ENCODE measurements at places on chromosomes 1 and 21.

DNA sequence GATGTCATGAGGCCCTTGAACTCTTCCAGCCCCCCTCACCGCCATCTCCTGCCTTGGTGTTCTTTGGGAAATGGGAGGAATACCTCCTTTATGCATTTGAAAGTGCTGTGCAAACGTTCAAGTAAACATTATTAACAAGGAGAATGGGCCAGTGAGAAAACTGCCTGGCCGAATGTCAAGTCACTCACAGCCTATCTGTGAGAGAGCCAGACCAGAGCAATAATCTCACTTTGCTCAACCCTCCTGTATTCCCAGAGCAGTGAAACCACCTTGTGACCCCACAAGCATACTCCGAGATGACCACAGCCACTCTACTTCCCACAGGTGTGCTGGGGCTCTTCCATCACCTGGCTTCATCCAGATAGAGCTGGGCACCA is 5.2 kb downstream of the TAL1 start:
- DNase-seq: no peak

- no peak for DNase-seq
Observed at GRCh38 chr1:226568077-226568831, 19.7 kb downstream of the STUM start.

GRCh38 chr1:153951801-153952200 is 5.3 kb upstream of the DENND4B start:
- DNase-seq: no peak

- DNase-seq: peak; percentile 37
Observed at GRCh38 chr1:46404482-46405196, 10.5 kb downstream of the FAAH start.

DNA sequence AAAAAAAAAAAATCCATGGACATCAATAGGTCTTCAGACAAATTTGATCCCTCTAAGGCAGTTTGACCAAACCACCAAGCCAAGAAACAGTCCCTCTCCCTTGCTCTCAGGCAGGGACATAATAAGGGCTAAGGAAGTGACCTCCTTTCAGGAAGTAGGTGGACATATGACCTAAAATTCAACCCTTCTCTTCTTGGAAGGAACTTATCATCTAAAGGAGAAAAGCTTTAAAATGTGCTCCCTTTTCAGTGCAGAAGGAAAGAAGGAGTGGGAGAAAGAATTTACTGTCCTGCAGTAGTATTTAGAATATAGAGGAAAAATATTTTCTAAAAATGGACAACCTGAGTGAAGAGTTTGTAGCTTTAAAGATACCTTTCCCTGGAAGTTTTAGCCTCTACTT is 118.1 kb downstream of the DTL start:
- DNase-seq: peak; percentile 27

DNA sequence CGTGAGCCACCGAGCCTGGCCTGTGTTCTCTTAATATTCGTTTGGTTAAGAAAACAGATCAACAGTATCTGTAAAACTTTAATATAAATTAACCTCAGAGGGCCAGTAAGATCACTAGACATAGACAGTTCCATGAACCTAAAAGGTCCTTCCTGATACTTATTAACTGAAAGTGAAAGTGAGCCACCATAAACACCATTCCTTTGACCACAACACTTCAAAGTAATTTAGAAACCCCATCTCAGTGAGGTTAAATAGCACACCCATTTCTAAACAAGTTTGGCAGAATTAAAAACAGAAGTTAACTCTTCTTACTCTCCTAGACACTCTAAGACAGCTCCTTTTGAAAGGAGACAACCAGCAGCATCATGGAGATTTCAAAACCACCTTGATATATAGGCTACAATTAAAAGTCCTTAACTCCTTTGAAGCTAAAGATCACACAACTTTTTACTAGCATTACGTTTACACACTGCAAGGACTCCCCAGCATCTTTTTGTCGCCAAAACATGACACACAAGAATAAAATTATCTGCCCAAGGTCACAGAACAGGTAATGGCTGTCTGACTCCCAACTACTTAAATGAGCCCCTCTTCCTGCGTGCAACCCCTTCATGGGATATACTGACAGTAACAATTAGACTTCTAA is 2.2 kb downstream of the RNF19B start:
- DNase-seq: peak; percentile 77

GRCh38 chr1:218546314-218546713 is 201.2 kb downstream of the TGFB2 start:
- no peak for DNase-seq

DNA sequence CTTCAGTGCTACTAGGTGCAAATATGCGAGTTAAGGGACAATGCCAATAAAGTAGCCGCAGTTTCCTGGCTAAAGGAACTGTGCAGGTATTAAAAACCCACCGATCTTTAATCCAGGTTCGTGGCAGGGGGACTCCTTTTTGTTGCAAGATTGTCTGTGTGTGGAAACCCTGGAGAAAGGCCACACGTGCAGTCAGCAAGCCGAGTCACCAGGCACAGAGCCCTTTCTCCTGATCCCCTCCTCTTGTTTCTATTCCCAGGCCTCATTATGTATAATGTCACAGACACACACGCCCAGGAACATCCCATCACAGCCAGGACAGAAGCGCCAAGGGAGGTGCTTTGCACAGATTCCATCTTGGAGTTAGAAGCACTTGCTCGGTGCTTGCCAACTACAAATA is 528.9 kb downstream of the KIF26B start:
- DNase-seq: no peak

DNA sequence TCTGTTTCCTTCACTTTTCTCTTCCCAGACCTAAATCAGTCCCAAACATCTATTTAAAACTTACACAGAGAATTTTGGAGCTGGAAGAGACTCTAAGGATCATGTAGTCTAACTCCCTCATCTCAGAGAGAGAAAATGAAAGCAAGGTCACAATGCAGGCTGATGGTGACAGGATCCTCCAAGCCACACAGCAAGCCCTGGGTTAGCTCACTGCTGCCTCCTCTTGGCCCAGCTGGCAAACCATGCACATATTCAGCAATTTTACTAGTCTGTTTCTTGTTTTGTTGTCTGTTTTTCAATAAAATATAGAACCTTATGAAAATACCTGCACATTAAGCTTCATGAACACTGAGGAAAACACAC is 27.7 kb upstream of the LY9 start:
- peak; percentile 89 for DNase-seq

DNA sequence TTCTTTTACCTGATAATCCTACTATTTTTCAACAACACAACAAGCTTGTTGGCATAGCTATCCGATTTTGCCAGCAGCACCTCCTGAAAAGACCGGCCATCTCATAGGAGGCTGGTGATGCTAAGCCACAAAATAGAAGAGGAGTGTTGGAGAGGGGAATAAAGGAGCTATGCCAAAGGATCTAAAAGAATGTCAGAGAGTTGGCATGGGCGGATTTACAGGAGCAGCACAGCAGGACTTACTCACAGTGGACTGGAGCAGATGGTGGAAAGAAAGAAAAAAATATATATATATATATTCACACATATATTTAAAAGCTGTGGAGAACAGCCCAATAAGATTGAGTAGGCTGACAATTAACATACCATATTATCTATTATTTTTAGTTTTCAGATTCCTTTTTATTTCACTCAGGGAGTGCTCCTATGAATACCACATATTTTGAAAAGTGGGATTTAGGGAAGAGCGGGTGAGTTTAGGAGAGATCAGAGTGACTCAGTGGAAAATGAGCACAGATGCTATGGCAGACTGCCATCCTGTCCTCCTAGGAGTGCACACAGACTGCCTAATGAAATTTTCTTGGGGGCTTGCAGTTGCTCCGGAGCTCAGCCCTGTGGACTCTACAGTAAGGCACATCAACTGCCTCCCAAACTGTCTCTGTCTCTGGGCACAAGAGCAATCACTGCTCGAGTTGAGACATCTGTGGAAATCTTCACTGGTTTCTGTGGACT is 394.4 kb upstream of the CHRM3 start:
- no peak for DNase-seq

- no peak for DNase-seq
Observed at GRCh38 chr1:114671939-114672275, 2.1 kb upstream of the DENND2C start.

- peak; percentile 97 for DNase-seq
Observed at GRCh38 chr1:221069178-221069903, 190.1 kb downstream of the HLX start.

GRCh38 chr1:6157528-6158174 is 22.5 kb downstream of the CHD5 start:
- no peak for DNase-seq

DNA sequence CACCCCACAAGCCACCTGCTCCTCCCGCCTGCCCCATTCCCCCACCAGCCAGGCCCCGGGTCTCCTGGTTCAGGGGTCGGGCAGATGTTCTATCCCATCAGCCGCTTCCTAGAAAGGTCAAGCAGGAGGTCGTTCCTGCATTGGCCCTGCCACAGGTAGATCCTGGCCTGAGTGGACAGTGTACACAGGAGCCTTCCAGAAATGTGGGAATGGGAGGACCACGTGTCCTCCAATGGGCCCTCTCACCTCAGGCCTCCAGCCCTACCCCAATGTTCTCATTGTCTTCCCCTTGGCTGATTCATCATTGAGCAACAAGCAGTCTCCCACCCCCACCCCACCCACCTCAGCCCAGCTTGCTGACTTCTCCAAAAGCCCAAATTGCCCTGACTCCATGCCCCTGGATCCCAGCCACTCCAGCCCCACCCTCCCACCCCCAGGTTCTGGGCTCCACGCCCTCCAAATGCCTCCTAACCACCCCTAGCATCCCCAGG is 2.1 kb downstream of the S100A16 start:
- peak; percentile 66 for DNase-seq

- DNase-seq: peak; percentile 65
Observed at GRCh38 chr1:220873868-220874655, 5.2 kb upstream of the HLX start.

DNA sequence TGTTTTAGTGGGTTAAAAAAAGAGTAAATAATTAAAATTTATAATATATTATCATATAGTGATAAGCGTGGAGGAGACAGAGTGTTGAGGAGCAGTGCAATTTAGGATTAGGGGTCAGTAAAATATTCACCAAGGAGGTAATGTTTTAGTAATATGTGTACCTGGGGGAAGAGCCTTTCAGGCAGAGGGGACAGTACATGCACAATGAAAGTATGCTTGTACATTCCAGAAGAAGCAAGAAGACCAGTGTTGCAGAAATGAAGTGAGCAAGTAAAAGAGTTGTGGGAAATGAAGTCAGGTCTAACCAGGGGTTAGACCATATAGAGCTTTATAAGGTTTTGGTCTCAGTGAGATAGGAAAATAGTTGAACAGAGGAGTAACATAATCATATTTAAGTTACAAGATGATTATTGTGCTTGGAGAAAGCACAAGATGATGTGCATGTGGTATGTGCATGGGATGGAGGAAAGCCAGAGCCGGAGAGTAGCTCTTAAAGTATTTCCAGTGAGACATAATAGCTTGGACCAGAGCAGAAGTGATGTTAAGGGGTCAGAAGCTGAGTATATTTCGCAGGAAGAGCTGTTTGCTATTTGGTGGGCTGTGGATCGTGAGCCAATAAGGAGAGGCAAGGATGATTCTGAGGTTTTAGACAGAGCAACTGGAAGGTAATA is 44.8 kb downstream of the SNX7 start:
- no peak for DNase-seq

- no peak for DNase-seq
Observed at GRCh38 chr1:189658381-189658780, 819.3 kb downstream of the BRINP3 start.

DNA sequence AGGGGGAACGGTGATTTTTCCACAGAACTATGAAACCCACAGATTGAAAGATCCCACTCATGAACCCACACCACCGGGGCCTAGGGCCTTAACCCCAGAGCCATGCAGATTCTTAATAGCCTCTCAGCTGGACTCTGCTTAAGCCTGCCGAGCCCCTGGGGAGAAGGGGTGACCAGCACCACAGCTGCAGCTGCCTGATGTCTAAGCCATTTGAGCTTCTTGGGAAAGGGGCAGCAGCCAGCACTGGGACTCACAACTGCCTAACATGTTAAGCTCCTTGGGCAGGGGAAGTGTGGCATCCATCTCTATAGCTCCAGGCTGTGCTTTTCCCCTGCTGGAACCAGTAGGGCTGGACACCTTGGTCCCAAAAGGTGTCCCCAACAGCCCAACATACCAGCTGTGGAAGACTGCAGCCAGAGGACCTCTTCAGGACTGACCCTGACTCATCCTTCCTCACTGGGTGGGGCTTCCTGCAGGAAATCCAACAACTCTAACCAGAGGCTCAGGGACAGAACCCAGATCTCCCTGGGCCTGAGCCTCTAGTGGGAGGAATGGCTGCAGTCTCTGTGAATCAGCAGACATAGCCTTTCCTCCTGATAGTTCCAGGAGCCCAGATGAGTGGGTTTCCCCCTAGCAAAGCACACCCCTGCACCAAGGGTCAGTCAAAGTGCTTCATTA is 34.6 kb upstream of the FMO3 start:
- DNase-seq: no peak

DNA sequence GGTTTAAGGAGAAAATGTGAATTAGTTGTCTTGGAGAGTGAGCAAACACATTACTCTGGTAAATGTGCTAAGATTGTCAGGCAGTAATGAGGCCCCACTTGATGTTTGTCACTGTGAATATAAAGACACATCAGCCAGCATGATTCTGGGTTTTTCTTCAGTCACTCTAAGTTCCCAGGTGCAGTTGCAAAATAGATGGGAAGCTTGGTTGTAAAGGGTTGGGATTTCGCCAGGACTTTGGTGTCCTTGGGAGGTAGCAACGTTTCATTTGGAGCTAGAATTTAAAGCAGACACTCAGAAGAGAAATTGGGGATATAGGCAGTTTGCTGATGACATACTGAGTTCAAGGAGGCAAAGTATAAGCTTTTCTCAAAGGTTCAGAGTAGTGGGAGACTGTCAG is 154.3 kb downstream of the MAST2 start:
- DNase-seq: no peak

DNA sequence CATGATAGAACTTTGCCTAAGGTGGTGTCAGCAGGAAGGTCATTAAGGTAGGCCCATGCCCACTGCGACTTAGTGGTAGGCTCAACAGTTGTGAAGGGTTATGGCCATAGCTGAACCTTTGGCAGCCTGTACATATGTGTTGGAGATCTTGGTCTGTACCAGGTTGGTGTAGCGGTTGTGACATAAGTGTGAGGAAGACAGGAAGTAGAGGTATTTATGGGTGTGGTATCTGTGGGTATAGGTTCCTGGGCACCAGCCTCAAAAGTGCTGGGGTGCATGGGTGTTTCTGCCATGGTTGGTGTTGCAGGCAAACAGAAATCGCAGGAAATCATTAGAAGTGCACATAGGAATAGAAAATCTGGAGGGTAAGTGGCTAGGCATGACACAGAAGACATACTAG is 18.6 kb upstream of the LRIF1 start:
- DNase-seq: no peak

- DNase-seq: no peak
Observed at GRCh38 chr21:17396948-17397347, 115.9 kb upstream of the CXADR start.

- DNase-seq: peak; percentile 2
Observed at GRCh38 chr1:66607458-66607857, 73.5 kb downstream of the SGIP1 start.

GRCh38 chr1:36285443-36286101 is 20.6 kb upstream of the SH3D21 start:
- peak; percentile 90 for DNase-seq
